Esophagus mucosa (tissue), 1 donor: ENCODE measurements at places on chromosomes 12 and 14. TPM values are rescaled to one million over a fixed set of nuclear protein-coding genes. Genes with fewer than 3 reads are reported as not detected.

Gene SLC7A7
- 1.4 TPM for total RNA-seq

Gene SPX
- total RNA-seq = 0.08 TPM

Gene SLC39A5
- total RNA-seq = not detected

Gene MGP
- 16.7 TPM for total RNA-seq

Gene DLST
- 75.7 TPM for total RNA-seq

Gene PYGL
- 138 TPM for total RNA-seq

Gene GPR135
- 0.56 TPM for total RNA-seq

Gene MDGA2
- total RNA-seq = not detected

Gene NAA30
- 10.5 TPM for total RNA-seq

Gene APOLD1
- total RNA-seq = 3.1 TPM

Gene TOMM20L
- total RNA-seq = not detected

Gene NUBPL
- total RNA-seq = 6.8 TPM

Gene RTL1
- not detected for total RNA-seq

Gene MSI1
- 0.28 TPM for total RNA-seq

Gene KCNH5
- not detected for total RNA-seq

GRCh38 chr12:122182887-122183587, at the start of gene LRRC43:
Gene LRRC43, plus strand, starts transcription at chr12:122183123. Its CDS starts 22 bp downstream, at chr12:122183145.
- peak; percentile 66 for ATAC-seq

DNA sequence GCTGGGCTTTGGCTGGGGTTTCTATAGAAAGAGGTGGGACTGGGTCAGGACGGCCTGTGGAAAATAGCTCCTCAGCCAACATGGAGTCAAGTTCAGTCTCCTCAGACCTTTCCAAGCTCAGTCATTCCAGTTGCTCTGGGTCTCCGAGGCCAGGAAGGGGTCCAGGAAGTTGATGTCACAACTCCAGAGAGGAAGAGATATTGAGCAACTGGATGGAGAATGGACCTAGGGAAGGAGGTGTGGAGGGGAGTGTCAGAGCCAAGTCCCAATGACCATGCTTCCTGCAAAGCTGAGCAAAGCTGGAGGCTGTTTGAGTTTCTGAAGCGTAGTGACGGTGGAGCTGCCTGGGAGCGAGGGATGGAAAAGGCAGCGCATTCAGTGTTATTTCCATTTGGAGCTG, 86.1 kb downstream of the SLC24A4 start:
- no peak for ATAC-seq

GRCh38 chr14:63759456-63759855, 31.6 kb upstream of the SGPP1 start:
- peak; percentile 53 for ATAC-seq

GRCh38 chr14:30581283-30581625, 22.3 kb downstream of the G2E3 start:
- ATAC-seq = no peak

DNA sequence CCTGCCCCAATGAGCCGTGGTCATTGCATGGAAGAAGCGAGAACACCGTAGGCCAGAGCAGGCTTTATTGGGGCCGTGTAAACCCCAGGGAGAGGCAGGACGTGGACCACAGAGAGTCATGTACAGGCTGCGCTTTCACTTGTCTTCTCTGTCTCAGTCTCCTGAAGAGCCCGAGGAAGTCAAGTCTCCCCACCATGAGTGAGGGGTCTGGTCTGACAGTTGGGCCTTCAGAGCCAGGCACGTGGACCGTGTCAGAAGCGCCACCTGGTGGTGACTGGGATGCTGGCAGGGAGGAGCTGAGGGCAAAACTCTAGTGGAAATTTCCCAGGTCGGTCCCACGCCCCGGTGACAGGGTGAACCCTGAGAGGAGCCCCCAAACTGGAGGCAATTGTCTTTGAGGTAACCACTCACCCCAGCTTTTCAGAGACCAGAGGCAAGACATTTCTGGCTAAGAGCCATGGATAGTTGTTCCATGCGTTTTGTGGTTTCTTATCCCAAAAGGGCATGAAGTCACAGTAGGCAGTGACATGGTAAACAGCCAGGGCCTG, 17.4 kb downstream of the RPS6KL1 start:
- ATAC-seq = peak; percentile 40

DNA sequence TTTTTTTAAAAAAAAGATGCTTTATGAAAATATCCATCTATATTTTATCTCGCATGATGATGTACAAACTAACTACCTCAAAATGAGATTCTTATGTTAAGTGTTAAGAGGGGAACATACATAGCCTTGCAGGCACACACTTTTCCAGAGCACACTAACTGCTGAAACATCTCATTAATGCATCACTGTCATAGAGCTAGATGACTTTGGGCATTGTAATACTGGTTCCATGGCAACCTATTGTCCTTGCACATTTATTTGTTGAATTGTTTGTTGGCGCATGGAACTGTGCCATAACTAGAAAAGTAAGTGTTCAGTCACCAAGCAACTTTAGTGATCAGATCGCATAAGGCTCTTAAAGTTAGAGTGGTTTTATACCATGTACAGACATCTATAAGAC, 348.3 kb downstream of the GALC start:
- ATAC-seq = no peak

GRCh38 chr12:122981036-122981471, 573 bp downstream of the ARL6IP4 start:
- no peak for ATAC-seq

DNA sequence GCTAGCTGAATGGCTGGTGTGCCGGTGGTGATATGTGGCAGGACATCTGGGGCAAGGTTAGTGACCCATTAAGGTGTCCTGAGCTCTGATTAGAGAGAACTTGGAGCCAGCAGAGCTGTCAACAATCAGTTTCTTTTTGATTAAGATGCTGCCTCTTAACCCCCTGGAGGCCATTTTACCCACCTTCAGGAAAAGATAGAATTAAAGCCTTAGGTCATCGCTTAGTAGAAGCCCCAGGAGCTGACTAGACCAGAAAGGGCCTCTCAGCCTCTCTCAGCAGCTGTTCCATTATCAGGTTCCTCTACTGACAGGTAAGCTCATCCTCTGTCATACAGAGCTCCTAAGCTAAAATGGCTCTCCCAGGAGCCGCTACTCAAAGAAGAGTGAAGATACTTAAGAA, 339.0 kb downstream of the FUT8 start:
- no peak for ATAC-seq

DNA sequence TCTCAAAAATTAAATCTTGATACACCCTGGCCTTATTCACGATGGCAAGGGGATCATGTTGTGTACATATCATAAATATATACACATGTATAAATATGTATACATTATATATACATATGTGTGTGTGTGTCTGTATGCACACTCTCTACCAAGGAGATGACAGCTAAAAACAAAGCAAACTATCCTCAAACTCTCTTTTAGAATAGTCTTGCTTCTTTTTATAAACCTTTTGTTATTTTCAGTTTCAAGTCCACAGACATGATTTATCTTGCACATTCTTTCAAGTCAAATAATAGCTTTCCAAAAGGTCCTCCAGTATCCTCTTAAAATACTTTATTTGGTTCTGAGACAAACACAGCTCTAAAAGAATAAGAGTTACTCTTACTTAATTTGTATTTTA, 8.4 kb downstream of the ANO6 start:
- ATAC-seq = no peak

- no peak for ATAC-seq
These were observed 306.6 kb downstream of the SLC6A15 start for GRCh38 chr12:84605983-84606382.

GRCh38 chr12:57550641-57551549, 1.1 kb downstream of the KIF5A start:
- no peak for ATAC-seq

- ATAC-seq = no peak
These were observed 251.7 kb upstream of the TBX3 start for GRCh38 chr12:114935658-114936057.

DNA sequence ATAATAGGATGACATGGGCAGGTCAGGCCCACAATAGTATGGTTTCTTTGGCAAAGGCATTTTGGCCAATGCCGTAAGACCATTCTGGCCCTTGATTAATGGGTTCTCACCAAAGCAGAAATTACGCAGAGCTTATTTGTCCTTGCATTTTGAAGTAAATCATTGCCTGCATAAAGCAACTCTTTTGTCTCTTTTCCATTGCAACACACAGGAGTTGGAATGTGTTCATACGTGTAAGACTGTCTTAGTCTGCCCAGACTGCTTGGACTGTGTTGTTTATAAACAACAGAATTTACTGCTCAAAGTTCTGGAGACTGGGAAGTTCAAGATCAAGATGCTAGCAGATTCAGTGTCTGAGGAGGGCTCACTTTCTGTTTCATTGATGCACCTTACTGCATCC, 102.8 kb upstream of the NPAS3 start:
- ATAC-seq = no peak

GRCh38 chr12:130988261-130988660, 34.6 kb downstream of the ADGRD1 start:
- no peak for ATAC-seq

DNA sequence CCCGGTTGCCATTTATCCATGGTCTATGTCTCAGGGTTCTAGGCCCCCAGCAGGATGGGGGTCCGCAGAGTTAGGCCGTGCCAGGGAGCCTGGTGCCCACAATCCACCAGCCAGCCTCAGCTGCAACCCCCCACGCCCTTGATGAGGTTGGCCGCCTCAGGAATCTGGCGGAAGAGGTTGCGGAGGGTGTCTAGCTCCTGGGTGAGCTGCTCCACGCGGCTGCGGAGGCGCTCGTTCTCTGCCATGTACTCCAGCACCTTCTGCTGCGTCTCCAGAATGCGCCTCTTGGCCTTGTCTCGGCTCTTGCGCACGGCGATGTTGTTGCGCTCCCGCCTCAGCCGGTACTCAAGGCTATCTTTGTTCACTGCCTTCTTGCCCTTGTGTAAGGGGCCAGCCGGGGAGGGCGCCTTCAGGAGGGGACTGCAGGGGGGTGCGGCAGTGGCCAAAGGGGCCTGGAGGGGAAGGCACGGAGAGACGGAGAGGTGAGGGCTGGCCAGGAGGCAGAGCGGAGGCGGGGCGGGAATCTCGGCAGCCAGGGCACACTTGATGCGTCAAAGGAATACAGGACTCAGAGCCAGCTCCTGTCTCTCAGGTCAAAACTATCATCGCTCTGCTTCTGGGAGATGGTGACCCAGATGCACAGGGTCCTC, 1.6 kb downstream of the CEBPE start:
- no peak for ATAC-seq

DNA sequence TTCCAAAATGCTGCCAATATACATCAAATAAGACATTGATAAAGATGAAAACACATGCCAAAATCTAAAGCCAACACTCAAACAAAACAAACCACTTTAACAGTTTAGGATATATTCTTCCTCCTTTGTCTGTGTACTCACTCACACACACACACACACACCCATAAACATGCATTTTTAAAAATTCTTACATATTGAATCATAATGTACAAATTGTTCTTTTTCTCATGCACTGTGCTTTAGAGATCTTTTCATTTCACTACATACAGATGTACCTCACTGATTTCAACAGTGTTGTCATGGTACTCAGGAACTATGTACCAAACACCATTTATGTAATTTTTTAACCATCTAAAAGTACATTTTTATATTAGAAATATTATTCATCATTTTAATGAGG, 9.5 kb upstream of the RERG start:
- no peak for ATAC-seq

- no peak for ATAC-seq
These were observed 182.5 kb downstream of the VRK1 start for GRCh38 chr14:96979611-96980074.

GRCh38 chr12:106265116-106265515, 17.3 kb upstream of the CKAP4 start:
- no peak for ATAC-seq

- no peak for ATAC-seq
These were observed 6.5 kb downstream of the TPH2 start for GRCh38 chr12:71945121-71945520.

DNA sequence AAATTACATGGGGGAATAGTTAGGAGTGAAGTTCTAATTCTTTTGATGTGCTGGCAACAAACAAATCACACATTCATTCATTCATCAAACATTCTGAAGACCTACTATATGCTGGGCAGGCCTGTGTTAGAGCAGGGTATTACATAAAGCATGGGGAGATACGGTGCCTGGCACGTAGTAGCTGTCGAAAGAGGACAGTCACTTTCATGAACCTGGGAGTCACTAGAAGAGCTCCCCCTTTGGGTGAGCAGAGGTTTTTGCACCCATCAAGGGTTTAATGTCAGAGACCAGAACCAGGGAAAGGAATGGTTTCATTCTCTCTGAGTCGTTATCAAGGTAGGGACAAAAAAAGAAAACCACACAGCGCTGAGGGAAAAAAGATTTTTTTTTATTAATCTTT, 10.0 kb downstream of the LHX5 start:
- ATAC-seq = no peak

GRCh38 chr14:105139831-105140239, 28.7 kb downstream of the JAG2 start:
- ATAC-seq = no peak

GRCh38 chr14:44609201-44609600, 102.1 kb upstream of the FSCB start:
- ATAC-seq = no peak

GRCh38 chr14:23300687-23301223, 1.9 kb downstream of the PPP1R3E start:
- ATAC-seq = peak; percentile 7

DNA sequence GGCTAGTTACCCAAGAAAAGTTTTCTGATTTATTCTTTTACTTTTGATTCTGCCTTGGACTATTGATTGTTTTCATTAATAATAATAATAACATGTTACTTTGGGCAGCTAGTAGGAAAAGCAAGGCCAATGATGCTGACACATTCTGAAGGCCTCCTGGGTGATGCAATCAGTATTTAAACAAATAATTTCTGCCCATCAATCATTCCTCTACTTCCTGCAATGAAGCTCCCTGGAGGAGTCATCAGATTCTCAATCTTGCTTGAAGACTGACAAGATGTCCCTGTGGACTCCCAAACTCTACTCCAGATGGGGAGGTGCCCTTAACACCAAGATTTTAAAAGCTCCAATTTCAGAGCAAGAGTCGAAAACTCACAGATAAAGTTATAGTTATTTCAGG, at the start of gene SPX:
TSS of gene SPX (plus strand) at position 244 of the 400 bp plus-strand sequence. CDS start 177 bp downstream, outside the sequence.
- ATAC-seq = peak; percentile 56

DNA sequence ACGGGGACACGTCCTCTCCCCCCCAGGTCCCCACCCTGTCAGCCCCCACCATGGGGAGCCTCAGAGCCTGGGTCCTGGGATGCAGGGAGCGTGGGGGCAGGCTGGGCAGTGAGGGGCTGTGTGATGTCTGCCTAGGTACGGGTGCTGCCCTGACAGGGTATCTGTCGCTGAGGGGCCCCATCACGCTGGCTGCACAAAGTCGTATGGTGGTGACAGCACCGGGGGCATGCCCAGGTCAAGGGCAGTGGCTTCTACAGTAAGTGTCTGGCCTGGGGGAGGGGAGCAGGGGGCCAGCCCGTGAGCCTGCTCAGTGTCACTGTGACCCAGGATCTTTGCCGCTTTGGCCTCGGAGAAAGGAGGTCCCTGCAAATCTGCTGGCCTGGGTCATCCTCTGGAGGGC, 23.3 kb downstream of the PAPLN start:
- no peak for ATAC-seq

DNA sequence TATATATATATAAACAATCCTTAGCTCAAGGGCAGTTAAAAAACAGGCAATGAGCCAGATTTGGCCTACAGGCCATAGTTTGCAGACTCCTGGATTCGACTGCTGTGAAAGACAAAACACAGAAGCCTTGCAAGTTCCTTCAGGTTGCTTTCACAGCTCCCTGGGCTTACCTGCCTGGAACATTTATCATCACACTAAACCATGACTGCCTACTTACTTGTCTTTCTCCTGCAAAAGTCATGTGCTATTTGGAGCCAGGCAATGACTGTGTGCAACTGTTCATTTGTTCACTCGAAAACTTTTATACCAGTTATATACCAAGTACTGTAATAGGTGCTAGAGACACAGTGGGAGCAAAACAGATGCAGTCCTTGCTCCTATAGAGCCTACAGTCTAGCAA, 2.2 kb upstream of the RPS6KA5 start:
- ATAC-seq = no peak

GRCh38 chr12:14902465-14902864, 16.8 kb upstream of the MGP start:
- no peak for ATAC-seq
